Activated CD4-positive, CD25-positive, alpha-beta regulatory T cell (primary cell): ENCODE measurements at places on chromosomes 3 and 15.

- DNase-seq: no peak
Measured at GRCh38 chr3:176505878-176506621, 691.2 kb downstream of the TBL1XR1 start.

- DNase-seq: no peak
Measured at GRCh38 chr3:4948395-4948794, 30.8 kb upstream of the BHLHE40 start.

GRCh38 chr3:128734523-128735189 lies 8.7 kb downstream of the RAB7A start:
- no peak for DNase-seq

- no peak for DNase-seq
Measured at GRCh38 chr15:51907136-51907862, 64.3 kb downstream of the LEO1 start.

DNA sequence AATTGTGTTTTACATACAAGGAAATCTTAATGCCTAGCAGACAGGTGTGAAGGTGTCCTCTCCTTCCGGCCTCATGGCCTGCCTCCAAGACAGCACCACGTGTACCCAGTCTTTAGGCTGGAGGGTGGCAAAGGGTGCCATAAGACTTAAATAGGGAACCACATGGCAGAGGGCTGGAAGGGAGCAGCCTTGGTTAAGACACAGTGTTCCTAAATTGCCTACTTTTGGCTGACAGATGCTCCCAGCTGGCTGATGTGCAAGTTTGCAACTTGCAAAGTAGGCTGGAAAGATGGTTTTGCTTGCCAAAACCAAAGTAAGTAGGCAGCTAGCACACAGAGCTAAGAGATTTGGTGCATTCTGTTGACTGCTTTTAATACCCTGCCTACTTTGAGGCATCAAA lies 45.2 kb downstream of the CCNB2 start:
- DNase-seq: no peak

- DNase-seq: no peak
Measured at GRCh38 chr15:49823987-49824774, 203.3 kb downstream of the DTWD1 start.

DNA sequence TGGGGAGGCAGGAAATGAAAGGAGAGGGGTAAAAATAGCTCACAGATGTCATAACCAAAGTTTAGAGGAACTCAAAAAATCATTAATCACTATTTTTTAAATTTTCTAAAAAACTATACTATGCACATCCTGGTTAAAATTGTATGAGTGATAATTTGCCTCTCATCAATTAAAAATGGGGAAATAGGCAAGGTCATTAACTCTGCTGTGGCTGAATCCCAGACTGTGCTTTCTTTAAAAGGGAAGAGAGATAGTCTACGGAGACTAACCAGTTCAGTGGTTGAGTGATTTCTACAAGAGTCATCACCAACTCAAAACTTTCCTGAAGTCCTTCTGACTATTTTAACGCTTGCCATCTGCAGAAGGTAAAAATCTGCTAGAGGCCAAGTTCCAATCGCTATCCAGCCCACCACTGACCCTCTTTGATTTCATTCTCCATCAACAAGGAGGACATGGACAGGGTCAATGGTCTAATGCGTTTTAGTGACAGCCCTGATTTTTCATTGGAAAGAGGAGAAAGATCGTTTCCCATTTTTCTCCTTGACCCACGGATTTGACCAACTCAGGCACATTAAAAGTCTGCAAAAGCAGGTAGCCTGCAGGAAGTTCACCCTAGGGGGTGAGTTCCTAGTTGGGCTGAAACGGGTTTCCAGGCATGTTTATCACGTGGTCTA lies 850 bp downstream of the SUCLG2 start:
- no peak for DNase-seq

- DNase-seq: no peak
Measured at GRCh38 chr3:114362815-114363214, 69.0 kb downstream of the TIGIT start.

- DNase-seq: no peak
Measured at GRCh38 chr3:136277115-136277514, 27.0 kb downstream of the PCCB start.

DNA sequence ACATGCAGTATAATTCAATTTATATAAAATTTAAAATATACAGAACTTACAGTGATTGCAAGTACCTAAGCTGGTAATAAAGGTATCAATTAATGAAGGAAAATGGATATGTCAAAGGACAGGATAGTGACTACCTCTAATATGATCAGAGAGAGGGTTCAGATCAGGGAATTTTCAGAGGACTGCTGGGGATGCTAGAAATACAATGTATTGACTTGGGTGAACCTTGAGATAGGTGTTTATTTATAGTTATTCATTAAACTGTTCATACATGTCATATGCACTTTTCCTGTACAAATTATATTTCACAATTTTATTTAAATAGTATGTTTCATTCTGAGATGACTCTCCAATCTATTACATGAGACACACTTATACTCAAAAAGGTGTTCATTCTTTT lies 554.1 kb downstream of the FHIT start:
- no peak for DNase-seq

DNA sequence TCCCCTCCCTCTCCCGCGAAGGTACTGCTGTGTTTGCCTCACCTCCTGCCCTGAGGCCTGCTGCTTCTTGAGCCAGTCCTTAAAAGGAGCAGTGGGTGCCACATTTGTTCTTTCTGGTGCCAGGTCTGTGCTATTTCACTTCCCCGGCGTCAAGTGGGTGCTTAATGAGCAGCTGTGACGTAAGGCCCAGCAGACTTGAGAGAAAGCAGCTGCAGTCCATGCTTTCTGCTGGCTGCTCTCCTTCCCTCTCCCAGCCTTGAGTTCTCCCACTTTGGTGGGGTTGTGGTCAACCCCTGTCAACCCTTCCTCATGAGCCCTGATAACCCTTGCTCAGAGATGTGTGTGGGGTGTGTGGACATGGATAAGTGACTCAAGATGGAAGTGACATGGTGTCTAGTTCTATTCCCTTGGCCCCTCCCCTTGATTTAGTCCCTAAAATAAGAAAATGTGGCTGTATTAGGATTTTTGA lies 6.9 kb downstream of the INAFM2 start:
- no peak for DNase-seq

- DNase-seq: no peak
Measured at GRCh38 chr3:71311661-71312046, 271.9 kb downstream of the FOXP1 start.

DNA sequence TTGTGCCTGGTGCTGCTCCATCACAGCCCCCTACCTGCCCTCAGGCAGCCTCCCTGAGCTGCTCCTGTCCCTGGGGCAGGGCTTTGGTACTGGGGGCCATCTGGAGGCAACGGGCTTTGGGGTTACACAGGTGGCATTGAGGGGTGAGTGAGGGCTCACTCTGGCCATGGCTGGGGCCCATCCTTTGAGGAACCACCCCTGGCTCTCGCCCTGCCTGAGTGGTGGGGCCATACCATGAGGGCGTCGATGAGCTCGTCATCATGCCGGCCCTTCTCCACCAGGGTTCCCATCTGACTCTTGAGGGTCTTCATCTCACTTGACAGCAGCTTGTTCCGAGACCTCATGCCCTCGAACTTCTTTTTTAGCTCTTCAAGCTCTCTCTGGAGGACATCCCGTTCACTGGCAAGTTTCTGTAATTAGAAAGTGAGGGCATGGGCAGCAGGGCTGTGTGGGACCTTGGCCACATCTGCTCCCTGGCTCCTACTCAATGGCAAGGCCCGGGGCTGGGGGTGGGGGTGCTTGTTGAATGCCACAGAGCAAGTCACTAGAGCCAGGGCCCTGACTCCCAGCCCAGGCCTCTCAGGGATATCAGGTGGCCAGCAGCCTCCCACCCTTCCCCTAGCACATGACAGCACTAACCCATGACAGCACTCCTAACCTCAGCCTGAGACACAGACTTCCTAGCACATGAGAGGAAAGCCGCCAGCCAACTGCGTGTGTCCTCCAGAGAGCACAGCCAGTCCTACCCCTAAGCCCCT lies 33.5 kb downstream of the CCDC13 start:
- no peak for DNase-seq

GRCh38 chr15:95284933-95285421 lies 1045.5 kb upstream of the NR2F2 start:
- no peak for DNase-seq

- no peak for DNase-seq
Measured at GRCh38 chr3:6601374-6601773, 259.5 kb upstream of the GRM7 start.

DNA sequence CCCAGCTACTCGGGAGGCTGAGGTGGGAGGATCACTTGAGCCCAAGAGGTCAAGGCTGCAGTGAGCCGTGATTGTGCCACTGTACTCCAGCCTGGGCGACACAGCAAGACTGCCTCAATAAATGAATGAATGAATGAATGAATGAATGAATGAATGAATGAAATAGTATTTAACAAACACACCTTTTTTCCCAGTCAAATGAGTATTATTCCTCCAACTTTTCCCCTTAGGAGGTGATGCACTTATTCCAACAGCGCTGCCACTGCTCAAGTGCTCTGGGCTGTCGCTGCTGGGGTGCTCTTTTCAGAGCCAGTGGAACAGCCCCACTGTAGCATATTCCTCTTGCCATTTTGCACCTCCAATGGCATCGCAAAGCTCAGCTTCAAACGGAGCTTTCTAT lies 66.8 kb upstream of the RAD18 start:
- no peak for DNase-seq

- DNase-seq: no peak
Measured at GRCh38 chr3:194852345-194852744, 166.7 kb downstream of the FAM43A start.

DNA sequence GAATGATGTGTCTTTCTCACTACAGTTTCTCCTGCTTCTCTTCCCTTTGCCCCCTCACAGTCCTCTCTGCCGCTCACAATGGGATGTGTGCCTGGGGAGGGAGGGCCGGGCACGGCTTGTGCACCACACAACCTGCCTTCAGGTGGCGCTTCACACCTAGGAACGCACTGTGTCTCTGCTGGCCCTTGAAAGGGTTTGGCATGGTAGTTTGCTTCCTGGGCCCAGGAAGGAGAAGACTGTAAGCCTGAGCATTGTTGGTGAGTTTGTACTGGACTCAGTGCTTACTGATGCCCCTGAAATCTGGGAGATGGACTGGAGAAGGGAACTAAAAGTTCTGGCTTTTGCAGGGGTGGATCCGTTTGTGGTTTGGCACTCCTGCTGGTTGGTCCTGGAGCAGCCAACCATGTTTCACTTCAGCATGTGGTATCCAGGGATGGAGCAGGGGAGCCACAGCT lies 9.2 kb downstream of the ALPK3 start:
- DNase-seq: no peak

- DNase-seq: no peak
Measured at GRCh38 chr3:120798346-120798745, 55.8 kb downstream of the GTF2E1 start.

- no peak for DNase-seq
Measured at GRCh38 chr15:58037723-58038301, 27.7 kb downstream of the ALDH1A2 start.

DNA sequence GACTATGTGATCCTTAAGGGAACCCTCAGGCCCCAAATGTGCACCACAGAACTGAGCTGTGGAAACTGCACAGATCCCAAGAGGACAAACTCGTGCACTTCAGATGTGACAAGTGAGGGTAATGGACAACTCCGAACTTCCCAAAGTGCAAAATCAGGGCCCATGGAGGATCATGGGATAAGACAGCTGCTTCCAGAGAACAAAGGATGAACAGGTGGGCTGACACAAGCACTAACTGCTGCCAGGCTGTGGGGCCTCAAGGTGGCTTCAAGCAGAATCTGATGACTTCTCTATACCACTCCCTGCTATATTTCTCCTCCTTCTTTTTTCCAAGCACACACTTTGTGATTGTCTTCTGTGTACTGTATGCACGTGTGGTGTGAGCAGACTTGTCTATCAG lies 5.4 kb downstream of the TARS3 start:
- no peak for DNase-seq

- no peak for DNase-seq
Measured at GRCh38 chr3:4997946-4998345, 18.7 kb downstream of the BHLHE40 start.

GRCh38 chr15:28957606-28958498 lies 72.1 kb downstream of the APBA2 start:
- no peak for DNase-seq

GRCh38 chr3:87351937-87352336 lies 75.6 kb upstream of the POU1F1 start:
- no peak for DNase-seq

DNA sequence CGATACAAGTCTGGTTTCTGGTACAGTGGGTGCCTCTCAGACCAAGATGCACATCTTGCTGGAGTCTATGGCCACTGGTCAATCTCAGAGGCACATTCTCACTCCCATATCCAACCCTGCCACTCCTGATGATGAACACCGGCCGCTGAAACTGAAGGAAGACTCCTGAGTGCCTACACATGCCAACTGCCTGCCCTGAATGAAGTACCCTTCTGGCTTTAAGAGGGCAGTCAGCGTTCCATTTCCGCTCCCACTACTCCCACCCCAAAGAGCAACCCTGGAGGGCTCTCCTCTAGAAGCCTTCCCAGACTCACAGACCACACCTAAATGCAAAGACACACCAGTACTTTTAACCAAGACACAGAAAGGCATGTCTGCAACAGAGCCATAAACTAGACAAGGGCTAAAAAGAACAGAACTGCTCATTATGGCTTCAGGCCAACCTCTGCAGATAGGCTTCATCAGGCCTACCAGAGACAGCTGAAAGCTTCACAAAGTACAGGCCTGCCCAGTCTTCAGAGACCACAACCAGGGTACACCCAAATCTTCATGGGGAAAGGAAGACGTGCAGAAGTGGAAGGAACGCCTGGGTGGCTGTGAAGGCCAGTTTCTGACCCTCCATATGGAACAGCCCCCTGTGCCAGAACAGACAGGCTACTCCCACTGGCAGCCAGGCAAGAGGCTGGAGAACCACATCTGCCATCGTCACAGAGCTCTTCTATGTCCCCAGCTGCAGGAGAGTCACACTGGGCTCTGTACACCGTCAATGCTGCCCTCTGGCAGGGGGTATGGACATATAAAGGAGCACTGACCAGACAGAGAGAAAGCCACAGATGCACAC lies 14.3 kb downstream of the ANP32A start:
- DNase-seq: no peak

DNA sequence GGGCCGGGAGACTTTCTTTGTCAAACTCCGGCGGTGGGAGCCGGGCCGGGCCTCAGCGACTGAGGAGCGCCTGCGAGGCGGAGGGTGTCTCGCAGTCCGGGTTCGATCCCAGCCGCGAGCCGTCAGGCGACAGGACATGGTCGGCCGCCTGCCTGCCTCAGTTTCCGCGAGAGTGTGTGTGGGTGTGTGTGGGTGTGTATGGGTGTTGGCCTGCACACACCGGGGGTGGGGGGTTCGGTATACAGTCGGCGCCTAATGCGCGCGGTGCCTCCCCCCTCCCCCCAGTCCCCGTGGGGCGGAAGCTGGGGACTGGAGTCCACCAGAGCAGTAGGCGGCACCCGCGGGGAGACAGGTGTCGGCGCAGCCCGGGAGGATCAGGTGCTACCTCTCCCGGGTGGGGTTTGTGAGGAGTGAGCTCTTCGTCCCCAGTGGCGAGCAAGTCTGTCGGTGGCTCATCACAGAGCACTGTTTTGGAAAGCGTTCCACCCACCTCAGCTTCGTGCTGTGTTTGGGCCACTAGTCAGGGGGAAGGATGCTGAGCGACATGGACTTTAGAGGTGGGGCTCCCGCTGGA lies 246.3 kb downstream of the GOLGA6L6 start:
- no peak for DNase-seq
